ENCODE measurements at places on chromosomes 3 and 15. TPM values are rescaled to one million over a fixed set of nuclear protein-coding genes. Genes with fewer than 3 reads are reported as not detected.

The TMEM40 gene
- 51.3 TPM for total RNA-seq

The TM4SF18 gene
- not detected for total RNA-seq

- H3K4me3 ChIP-seq: no peak overlapping the region
- H3K36me3 ChIP-seq: no peaks in the 10 kb centered on the region
- no peaks in the 10 kb centered on the region for H3K27me3 ChIP-seq
- no peak for DNase-seq
- no peaks in the 10 kb centered on the region for H3K4me1 ChIP-seq
Measured at GRCh38 chr3:45760878-45761711, 35.2 kb downstream of the SLC6A20 start.

- no peaks in the 10 kb centered on the region for H3K36me3 ChIP-seq
- peak overlapping the region; percentile 78 for H3K27ac ChIP-seq
- H3K4me1 ChIP-seq: peaks cover 15% of the 10 kb centered on the region
- no peaks in the 10 kb centered on the region for H3K27me3 ChIP-seq
Measured at GRCh38 chr3:117045143-117045542, 335.6 kb downstream of the TUSC7 start.

- H3K36me3 ChIP-seq: no peaks in the 10 kb centered on the region
- H3K27ac ChIP-seq: no peak overlapping the region
- no peak for DNase-seq
- H3K4me3 ChIP-seq: no peak overlapping the region
- peaks cover 7% of the 10 kb centered on the region for H3K4me1 ChIP-seq
Measured at GRCh38 chr15:56813995-56814394, 80.7 kb upstream of the ZNF280D start.

- H3K4me3 ChIP-seq: no peak overlapping the region
- H3K36me3 ChIP-seq: peaks cover 37% of the 10 kb centered on the region
- H3K27ac ChIP-seq: no peak overlapping the region
Measured at GRCh38 chr3:37093481-37093880, 80.9 kb downstream of the LRRFIP2 start.

DNA sequence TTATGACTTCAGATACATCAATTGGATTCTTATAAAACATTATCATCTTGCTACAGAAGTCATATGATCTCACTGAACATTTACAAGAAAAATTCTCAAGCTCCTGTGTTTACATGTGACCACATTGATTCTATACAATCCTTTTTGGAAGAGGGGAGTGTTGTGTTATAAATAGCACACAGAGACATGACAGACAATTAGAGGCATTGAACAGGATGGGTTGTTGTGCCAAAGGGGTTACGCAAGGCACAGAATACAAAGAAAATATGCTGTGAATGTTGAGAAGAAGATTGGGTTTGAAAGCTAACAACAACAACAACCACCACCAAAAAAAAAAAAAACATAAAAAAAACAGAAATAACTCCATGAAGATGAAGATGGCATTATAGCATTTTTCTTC is 32.5 kb upstream of the TBL1XR1 start:
- no peak for DNase-seq
- no peaks in the 10 kb centered on the region for H3K4me1 ChIP-seq
- peaks cover 5% of the 10 kb centered on the region for H3K36me3 ChIP-seq
- H3K4me3 ChIP-seq: no peak overlapping the region
